ENCODE measurements at places on chromosomes 7 and 10.

- DNase-seq = no peak
These were observed 36.2 kb upstream of the RET start for GRCh38 chr10:43040482-43041256.

DNA sequence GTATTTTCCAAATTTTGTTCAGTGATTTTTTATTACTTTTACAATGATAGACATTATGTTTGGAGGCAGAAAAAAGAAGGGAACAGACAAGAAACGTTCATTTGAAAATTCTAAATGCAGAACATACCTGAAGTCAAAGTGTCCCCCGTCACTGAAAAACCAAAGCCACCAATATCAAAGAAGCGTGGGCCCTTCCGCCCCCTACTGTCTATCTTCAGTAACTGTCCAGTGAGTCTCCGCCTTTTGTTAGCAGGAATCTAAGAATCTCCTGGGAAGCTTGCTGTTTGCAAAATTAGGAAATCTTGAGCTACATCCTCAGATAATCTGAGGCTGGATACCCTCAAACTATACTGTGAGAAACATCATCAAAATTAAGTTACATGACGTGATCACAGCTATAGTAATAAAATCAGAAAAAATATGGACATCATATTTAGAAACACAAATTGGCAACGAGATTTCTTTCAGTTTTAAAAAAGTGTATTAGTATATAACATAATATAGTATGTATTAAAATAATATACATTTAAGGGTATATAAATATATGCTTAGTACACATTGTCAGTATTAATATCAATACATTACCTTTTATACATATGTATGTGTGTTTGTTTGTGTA, 169.3 kb upstream of the AKR1E2 start:
- no peak for DNase-seq

GRCh38 chr10:49651039-49651835, 28.2 kb upstream of the C10orf53 start:
- no peak for DNase-seq

- DNase-seq = no peak
These were observed 133.5 kb downstream of the ST7 start for GRCh38 chr7:117086788-117087187.

DNA sequence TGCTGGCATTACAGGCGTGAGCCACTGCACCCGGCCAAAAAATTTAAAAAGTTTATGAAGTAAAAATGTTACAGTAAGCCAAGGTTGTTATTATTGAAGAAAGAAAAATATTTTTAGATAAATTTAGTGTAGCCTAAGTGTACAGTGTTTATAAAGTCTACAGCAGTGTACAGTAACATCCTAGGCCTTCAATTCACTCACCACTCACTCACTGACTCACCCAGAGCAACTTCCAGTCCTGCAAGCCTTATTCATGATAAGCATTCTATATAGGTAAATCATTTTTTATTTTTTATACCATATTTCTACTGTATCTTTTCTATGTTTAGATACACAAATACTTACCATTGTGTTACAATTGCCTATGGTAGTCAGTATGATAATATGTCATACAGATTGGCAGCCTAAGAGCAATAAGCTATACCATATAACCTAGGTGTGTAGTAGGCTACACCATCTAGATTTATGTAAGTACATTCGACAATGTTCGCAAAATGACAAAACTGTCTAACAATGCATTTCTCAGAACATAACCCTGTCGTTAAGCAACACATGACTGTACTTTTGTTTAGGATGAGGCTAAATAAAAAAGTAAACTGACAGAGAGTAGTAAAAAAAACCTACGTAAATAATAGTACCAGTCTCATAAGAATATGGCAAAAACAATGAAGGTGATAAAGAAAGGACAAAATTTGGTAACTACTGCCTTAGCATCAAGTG, 77.8 kb upstream of the FAM133B start:
- DNase-seq = no peak

DNA sequence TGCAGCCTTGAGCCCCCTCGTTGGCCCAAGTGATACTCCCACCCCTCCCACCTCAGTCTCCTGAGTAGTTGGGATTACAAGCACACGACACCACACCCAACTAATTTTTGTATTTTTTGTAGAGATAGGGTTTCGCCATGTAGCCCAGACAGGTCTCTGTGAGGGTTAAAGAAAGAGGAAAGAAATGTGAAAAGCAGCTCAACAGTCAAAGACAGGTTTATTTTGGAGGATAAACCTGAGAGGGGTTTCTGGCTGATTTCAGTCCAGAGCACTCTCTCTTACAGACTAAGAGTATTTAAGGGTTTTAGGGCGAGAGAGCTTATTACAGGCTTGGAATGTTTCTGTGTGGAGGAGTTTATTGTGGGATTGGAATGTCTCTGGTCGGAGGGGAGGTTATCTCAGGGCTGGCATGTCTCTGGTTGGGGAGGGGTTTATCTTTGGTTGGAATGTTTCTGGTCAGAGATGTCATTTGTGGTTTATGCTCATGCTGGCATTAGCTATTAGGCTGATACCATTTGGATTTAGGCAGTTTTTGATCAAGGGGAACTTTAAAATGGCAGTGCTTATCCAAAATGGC, 26.1 kb upstream of the SNX10 start:
- DNase-seq = no peak

- DNase-seq = no peak
These were observed 191.3 kb downstream of the MYOF start for GRCh38 chr10:93290661-93291354.

- no peak for DNase-seq
These were observed 136.8 kb upstream of the CDCA7L start for GRCh38 chr7:22082553-22082885.

DNA sequence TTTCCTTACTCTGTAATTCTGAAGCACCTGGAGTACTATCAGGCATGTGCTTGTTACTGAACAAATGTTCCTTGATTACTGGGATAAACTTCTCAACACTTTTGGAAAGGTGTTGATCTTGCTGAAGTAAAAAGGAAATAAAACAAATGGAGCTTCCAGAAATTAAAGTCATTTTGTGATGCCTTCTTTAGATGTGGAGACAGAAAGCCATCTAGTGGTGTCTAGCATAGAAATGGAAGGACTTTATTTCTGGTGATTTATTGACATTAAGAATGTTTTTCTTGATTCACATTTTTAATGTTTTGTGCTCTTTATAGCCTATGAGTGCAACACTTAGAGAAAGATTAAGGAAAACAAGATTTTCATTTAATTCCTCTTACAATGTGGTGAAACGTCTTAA, 1.4 kb downstream of the SFR1 start:
- DNase-seq = no peak

DNA sequence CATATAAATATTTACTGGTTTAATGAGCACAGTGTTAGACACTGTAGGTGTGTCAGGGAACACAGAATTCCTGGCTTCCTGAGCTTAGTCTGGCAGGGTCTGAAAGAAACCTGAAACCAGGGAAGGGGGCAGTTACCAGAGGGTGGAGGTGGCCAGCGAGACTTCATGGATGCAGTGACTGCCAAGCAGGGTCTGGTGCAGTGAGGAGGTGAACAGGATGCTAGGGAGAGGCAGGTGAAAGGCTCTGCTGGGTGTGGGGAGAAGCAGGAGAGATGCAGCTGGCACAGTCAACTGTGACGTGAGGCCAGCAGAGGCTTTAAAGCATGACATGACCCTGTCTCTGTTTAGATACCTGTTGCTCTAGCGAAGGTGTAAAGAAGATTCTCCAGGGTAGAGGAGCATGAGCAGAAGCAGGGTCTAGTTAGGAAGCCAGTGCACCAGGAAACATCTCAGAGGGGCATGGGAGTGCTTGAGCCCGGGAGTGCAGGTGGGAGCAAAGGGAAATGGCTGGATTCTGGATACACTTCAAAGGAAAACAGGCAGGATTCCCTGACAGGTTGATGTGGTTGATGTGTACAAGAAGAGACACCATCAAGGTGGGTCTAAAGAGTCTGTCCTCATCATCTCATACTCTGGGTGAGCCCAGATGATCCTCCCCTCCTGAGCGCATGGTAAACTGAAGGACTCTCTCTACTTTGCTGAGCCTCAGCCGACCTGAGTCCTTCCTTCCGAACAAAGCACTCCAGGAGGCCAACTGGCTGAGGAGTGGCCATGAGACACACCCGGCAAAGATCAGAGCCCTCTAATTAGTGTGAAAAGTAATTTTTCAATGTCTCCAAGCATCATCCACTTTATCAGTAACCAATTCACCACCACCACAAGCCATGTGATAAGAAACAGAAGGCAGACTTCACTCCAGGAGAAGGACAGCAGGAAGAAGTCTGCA, 186.8 kb downstream of the COBL start:
- no peak for DNase-seq

DNA sequence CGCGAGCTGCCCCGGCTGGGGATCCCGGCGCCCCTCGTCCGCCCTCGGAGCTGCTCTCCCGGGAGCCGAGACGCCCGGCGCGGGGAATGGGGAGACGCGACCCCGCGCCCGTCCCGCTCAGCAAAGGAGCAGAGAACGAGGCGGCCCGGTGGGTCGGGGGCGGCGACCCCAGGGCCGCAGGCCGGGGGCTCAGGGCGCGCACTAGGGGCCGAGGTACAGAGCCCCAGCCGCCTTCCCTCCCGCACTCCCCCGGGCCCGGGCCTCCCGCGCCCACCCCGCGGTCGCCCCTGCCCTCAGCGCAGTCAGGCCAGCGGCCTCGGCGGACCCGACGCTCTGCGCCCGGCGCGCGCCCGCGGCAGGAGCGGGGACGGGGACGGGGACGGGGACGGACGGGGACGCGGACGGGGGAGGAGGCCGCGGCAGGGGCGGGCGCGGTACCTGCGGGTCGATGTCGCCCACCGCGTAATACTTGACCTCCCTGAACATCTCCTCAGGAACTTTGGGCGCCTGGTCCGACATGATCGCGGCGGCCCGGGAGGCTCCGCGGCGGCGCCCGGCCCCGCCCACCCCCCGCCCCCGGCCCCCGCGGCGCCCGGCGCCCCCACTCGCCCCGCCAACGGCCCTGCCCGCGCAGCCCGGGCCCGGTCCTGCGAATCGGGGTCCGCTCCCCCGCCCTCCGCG, 373 bp downstream of the PAXIP1 start:
- DNase-seq = peak; percentile 78

DNA sequence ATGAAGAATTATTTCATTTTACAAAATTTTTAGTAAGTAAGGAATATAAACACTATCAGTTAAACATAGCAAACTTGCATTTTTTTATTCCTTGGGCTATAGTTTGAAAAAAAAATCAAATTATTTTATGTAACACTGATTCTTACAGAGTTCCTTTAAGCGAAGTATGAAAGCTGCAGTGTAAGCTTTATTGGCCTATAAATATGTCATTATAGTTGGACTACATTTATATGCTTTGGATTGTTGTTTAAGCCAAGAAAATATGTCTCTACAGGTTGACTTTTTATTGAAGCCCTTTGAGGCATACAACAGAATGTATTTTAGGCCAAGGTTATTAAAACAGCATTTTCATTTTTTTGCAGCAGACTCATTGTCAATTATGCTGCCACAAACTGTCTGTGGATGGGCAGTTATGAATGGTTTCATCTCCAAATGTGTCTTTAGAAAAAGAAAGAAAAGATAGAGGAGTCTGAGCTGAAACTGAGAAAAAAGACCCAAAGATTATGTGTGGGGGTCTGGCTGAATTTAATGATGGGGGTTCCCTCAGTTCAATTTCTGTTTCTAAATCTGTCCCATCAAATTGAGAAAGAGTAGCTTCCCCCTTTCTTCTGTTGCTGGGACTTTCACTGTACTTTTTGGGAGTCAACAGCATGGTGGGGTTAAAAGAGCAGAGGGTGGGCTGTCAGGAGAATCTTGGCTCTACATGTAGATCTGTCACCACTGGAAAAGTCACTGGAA, 43.1 kb downstream of the ARID5B start:
- no peak for DNase-seq

GRCh38 chr10:96619120-96619519, 32.3 kb upstream of the TM9SF3 start:
- DNase-seq = no peak

DNA sequence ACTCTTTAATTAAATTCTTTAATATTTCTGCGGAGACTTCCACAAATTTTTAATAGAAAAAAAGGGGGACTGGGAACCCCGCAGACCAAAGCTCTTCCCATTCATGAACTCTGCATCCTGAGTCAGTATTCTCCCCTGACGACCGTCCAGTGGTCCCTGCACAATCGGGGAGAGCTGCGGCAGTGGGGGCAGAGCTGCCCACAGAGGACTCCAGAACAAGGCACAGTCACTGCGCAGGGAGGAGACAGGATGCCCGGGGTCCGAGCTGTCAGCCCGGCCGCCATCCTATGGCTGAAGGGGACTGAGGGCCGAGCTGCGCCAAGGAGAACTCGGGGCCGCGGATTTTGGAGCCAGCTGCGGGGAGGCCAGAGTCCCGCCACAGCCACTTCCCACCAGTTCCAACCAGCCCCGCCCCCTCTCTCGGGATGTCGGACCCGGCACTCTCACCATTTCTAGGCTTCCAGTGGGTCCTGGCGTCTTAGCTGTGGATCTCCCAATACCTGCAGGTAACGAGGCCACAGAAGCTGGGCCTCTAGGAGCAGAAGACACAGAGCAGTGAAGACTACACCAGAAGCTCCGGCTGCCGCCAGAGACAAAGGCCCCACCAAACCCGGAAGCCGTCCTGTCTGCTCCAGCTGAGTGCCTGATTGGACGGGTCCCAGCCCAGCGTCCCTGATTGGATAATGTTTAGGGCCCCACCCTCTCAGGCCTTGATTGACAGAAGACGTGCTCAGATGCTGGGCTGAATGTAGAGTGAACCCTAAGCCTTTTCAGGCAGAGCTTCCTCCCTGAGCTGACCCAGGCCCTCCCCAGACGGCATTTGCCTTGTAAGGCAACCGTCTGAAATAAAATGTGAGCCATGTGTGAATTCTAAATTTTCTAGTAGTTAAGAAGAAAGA, at the start of gene ERV3-1:
Gene ERV3-1 (minus strand): TSS at position 594 of the 899 bp plus-strand sequence. CDS start 13,661 bp downstream, outside the sequence.
- DNase-seq = peak; percentile 70

- no peak for DNase-seq
These were observed 121.5 kb downstream of the SEC23IP start for GRCh38 chr10:120014031-120014430.

- DNase-seq = no peak
These were observed 2.4 kb downstream of the PKD2L1 start for GRCh38 chr10:100327718-100328009.

DNA sequence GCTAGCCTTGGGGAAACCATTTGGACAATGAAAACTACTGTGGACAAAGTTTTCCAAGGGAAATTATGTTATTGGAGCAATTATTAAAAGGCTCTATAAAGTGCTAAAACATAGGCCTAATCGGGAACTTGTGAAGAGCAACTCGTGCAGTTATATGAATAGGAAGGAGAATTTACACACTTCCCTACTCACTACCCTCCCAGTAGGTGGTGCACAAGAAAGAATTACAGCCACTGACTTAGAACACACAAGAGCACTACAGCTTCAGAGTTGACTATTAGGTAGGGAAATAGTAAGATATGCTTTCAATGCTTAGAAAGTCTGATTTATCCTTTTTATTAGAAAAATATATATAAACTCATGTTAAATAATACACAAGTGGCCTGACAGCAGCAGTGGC, 47.2 kb downstream of the GSAP start:
- no peak for DNase-seq

DNA sequence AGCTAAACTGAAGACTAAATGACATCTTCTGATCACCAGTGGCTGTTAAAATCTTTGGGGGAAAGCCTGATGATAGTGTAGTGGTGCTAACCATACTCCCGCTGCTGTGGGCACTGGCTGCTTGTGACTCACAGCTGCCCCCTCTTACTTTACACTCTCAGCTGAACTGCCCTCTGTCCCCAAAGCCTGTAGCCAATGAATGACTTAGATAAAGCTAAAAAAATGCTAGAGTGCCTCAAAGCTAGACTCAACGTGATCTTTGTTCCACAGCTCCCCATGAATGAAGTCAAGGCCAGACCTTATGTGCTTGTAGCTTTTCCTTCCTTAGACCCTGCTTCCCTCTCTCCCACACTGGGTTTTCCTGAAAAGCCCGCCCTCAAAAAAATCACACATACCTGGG, 6.5 kb downstream of the ZC3HAV1L start:
- DNase-seq = no peak

GRCh38 chr10:3745521-3745920, 39.5 kb downstream of the KLF6 start:
- DNase-seq = no peak

Data from hypothalamus (tissue), 51 donors.